Skin of body (tissue), 3 donors: ENCODE measurements at places on chromosomes 7 and 10. TPM values are rescaled to one million over a fixed set of nuclear protein-coding genes. Genes with fewer than 3 reads are reported as not detected.

GRCh38 chr10:70405037-70405824 lies 1.3 kb downstream of the EIF4EBP2 start:
- peak; percentile 93 for DNase-seq

- no peak for DNase-seq
Observed at GRCh38 chr7:109751241-109751640, 1181.6 kb downstream of the DNAJB9 start.

DNA sequence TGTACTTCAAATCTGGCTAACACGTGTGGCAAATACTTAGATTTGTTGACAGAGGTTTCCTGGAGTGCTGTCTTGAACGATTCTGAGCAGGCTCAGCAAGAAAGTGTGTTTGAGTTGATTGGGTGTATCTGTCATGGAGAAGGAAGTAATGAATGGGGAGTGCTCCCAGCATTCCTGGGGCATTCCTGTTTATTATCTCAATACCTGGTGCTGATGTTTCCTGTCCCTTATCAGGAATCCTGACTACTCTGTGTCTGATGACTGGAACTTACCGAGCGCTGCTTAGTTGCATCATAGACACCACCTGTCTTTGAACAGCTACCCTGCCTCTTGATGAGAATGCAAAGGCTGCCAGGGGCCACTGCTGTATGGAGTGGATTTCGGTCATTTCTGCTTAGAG lies 41.0 kb upstream of the TMEM248 start:
- peak; percentile 5 for DNase-seq

FAM237B gene
- not detected for total RNA-seq

H2BK1 gene
- total RNA-seq = not detected

GRCh38 chr7:132464740-132465139 lies 111.5 kb downstream of the PLXNA4 start:
- DNase-seq = no peak

C10orf67 gene
- total RNA-seq = 0.30 TPM

DYNC1I1 gene
- 1.1 TPM for total RNA-seq

WEE2 gene
- 0.10 TPM for total RNA-seq

LBX1 gene
- total RNA-seq = 0.20 TPM

DNA sequence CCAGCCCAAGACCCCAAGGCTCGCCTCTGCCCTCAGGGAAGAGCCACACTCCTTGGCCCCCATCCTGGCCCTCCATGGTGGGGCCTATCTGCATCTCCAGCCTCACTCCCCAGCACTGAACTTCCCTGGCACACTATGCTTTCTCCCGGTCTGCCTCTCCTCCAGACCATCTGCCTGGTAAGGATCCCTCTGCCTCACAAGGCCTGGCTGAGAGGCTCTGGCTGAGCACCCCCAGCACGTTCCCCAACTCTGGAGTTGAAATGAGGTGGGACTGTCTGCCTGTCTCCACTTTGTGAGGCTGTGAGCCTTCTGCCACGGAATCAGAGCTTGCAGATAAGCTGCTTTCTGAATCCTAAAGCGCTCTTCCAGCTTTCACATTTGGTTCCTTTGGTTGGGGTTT lies 220.7 kb downstream of the TNS3 start:
- no peak for DNase-seq

GALNT17 gene
- total RNA-seq = 6.3 TPM

- no peak for DNase-seq
Observed at GRCh38 chr10:13473986-13474385, 54.8 kb downstream of the BEND7 start.

DNA sequence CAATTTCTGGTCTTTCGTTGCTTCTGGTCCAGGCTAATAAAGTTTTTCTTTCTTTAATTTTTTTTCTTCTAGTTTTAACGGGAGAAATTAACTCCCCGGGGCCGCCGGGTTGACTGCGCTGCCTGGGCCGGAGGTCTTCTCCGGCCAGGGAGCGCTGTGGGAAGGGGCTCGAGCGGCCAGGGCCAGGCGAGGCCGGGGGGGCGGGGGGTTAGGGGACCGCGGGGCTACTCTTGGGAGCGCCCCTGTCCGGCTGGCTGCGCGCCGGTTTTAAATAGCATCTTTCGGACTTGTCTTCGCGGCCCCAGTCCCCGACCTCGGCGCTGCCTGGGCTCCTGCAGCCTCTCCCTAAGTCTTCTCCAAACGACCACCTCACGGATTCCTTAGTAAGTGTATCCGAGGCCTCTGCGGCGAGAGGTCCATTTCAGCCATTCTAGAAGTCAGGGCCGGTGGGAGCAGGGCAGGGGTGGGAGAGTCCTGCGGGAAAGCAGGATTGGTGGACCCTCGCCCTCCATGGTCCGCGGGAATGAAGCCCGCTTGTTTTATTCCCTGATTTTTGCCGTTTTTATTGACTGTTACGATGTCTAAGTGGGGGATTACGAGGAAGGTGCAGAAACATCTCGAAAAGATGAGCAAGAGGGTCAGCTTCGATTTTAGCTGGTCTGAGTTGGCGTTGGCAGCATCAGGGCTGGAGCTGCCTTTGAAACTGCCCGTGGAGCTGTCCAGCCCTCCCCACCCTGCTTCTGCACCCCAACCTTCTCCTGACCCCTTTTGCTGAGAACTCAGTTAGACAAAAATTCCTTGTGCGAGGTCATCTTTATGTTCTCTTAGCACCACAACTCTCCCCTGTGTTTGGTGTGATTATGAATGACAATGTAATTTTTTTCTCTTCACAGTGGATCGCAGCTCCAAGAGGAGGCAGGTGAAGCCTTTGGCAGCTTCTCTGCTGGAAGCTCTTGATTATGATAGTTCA lies 555 bp downstream of the PHF14 start:
- DNase-seq = peak; percentile 0

DNA sequence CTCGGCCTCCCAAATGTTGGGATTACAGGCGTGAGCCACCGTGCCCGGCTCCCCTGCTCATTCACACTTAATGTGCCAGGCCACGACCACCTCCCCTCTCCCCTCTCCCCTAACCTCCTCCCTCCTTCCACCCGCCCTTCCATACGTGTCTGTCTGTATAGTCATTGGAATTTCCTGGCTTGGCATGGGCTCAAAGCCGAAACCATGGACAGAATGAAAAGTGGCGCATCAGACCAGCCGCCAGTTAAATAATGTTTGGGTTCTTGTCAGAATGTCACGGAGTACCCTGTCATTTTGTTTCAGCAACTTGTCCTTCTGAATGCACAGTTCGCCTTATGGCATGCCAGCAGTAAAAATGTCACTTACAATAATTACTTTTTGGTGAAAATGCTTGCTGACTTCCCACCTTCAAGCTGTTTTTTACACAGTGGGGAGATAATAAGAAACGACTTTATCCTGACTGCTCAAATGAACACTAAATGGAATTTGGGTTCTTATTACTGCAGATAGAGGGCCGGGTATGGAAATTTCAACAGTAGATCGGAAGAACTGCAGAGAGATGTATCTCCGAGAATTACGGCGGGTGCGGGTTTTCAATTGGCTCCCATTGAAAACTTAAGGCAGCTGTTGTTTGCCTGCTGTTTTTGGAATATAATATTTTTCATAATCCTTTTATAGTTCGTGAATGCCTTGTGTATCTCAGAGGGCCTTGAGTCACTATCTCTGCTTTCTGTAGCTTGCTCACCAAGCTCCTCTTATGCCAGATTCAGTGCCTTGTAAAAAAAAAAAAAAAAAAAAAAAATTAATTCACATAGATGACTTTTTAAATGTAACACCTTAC lies 65.5 kb upstream of the SH2B2 start:
- no peak for DNase-seq

DNA sequence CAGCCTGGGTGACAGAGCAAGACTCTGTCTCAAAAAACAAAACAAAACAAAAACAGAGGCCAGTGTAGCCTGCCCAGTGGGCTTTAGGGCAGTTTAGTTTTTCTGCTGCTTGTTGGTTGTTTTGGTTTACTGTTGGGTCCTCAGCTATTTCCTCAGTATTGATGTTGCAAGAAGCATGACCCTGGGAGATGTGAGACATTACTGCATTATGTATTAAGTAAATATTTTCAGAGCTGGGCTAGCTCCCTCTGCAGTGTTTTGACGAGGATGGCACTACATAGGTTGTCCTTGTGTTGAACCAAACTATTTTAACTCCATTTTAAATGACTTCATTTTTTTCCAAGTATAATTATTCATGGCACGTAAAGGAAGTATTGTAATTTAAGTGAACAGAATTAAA lies 4.8 kb downstream of the AKAP9 start:
- DNase-seq = peak; percentile 16

DNA sequence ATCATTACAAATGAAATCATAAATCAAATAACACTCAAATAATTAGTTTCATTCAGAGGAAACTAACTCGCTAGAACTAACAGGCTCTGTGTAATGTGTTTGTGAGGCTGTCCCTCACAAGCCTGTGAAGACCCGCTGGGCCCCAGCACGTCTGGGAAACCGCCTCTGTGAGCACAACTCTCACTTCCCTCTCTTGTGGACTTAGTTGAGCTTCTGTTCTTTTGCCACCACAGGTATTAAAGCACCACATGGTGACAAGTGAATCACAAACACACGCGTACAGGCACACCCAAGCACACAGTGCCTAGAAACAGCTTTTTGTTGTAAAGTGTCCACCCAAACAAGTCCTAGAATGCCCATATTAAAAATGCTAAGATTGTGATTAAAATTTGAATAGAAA lies 51.0 kb downstream of the ZNF777 start:
- DNase-seq = no peak

HOXA6 gene
- 3.3 TPM for total RNA-seq

DNA sequence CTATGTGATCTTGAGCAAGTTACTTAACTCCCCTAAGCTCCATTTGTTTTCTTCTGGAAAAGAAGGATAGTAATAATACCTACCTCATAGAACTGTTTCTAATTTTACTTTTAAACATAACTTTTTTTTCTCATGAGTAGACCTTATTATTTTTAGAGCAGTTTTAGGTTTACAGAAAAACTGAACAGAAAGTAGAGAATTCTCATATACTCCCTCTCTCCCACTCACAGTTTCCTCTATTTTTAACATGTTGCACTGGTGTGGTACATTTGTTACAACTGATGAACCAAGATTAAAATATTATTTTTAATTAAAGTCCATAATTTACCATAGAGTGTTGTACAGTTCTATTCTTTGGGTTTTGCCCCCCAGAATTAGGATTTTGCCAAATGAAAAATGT lies 221.3 kb upstream of the CSTF2T start:
- no peak for DNase-seq

DNA sequence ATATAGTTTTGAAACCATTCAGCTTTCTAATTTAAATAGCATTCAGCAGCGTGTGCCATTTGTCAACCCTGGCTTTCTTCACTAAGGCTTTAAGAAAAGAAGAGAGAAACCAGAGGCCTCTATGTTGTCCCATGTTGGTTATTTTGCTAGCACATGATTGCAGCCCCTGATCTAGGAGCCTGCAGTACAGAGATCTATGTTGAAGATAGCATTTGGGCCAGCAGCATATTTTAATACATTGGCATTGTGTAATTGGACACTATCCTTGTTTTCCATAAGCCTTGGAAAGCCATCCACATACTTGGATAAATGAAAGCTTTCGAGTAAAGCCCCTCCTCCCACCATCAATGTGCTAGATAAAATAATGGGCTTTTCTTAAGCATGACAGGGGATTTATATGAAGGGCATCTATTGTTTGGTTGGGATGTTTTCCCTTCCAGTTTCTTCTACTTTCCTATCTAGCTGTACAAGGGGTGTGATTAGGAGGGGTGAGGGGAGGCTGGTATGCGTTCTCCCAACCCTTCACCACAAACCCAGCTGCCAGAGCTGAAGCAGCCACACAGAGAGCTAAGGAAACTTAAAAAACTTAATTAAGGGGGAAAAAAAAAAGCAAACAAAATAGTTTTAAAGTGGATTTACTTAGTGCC lies 23.1 kb upstream of the SDHAF3 start:
- peak; percentile 1 for DNase-seq
